Foreskin fibroblast (primary cell): ENCODE measurements at places on chromosomes 5 and 9.

GRCh38 chr5:104018299-104018698 lies 455.7 kb upstream of the NUDT12 start:
- no peak for DNase-seq

- DNase-seq: no peak
Measured at GRCh38 chr5:125276096-125276495, 529.7 kb upstream of the ZNF608 start.

GRCh38 chr9:116154334-116154975 lies 864 bp downstream of the PAPPA start:
- no peak for DNase-seq

- DNase-seq: no peak
Measured at GRCh38 chr5:61182449-61182848, 20.2 kb upstream of the SMIM15 start.

DNA sequence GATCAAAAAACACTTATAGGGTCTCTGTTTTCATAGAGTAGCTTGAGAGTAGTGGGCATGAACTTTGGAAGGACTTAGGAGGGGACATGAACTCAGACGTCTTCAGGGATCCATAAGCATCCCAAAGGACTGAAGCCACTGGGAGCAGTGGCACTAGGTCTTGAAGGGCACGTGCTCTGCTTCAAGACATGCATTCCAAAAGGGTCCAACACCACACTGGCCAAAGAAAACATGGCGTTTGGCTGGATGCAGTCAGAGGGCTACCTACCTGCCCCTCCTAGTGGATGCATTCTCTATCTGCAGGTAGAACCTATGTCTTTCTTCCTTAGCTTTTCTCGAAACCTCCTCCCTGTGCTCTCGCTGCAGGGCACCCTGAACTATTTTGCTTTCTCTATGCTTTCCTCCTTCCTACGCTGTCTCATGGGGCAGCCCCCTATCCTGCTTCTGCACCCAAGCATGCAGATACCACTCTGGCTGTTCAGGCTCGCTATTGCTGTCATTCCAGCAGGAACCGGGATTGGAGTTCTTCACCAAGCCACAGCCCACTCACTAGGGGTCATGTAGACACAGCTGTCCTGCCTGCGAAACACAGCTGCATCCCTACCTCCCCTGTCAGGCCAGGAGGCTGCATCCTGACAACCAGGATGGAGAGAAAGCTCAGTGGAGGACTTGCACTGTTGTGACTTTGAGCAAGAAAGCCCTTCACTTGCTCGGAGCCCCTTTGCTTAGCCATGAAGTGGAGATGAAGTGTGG lies 11.9 kb downstream of the FAM240B start:
- DNase-seq: no peak

GRCh38 chr9:104911032-104911607 lies 16.8 kb downstream of the ABCA1 start:
- DNase-seq: peak; percentile 71

GRCh38 chr9:95610006-95610785 lies 93.4 kb upstream of the PTCH1 start:
- no peak for DNase-seq

GRCh38 chr9:125150349-125151245 lies 7.3 kb upstream of the SCAI start:
- peak; percentile 34 for DNase-seq

- DNase-seq: no peak
Measured at GRCh38 chr9:18068900-18069299, 405.1 kb upstream of the ADAMTSL1 start.

DNA sequence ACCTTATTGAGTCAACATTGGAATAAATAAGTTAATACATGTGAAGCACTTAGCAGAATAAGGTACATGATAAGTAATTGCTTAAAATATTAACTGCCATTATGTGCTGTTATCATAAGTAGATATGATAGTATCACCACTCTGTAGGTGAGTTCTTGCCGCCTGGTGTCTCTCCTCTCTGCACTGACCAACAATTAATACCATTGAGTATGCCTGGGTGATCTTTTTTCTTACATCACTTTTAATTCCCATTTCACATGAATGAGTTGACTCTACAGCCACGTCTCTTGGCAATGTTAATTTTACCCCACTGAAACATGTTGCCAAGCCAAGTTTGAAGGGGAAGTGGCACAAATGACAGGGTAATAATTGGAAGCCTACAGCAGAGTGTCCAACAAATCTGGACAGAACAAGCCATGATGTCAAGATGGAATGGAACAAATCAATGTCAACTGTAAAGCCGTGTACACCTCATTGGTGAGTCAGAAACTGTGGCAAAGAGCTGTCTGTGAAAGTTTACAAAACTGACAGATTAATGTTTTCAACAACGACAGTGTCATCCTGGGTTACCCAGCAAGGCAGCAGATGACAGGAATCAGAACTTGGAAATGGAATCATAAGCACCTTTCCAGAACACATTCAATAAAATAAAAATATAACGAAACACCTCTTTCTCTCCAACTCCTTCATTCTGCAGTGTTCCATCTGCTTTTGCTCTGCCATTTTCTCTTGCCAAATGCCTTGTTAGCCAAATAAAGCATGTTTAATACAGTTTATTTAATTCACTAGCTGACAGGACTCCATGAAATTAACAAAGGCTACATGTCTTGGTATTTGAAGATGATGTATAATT lies 330.9 kb downstream of the CTNND2 start:
- no peak for DNase-seq

DNA sequence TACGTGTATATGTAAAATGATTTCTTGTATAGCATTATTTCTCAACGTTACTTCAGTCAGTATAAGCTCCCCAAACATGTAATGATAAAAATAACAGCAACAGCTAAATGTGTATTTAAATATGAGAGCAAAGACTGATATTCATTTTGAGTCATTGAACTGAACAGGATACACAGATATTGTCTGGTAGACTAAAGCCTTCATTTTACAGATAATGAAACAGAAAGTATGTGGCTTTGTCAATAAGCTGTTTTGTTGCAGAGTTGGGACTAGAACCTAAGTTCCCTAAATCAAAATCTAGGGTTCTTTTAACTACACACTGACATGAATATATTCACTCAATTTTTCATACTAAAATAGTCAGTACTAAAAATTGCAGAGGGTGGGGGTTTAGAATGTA lies 80.4 kb upstream of the MARCHF11 start:
- no peak for DNase-seq

DNA sequence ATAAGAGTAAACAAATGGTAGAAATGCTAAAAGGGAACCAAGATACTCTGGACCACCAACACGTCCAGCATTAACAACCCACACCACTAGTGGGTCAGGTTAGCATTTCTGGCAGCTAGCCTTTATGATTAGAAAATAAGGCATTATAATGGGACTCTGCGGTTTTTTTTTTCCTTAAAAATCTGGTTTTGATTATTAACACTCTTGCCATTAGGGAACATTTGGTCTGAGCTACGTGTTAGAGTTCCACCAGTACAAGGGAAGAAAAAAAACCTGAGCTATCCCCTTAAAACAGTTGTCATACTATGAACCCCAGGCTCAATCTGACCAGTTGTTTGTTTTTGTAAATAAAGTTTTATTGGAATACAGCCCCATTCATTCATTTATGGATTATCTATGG lies 110.4 kb downstream of the NTRK2 start:
- no peak for DNase-seq

GRCh38 chr5:109857405-109858031 lies 167.8 kb downstream of the MAN2A1 start:
- no peak for DNase-seq

DNA sequence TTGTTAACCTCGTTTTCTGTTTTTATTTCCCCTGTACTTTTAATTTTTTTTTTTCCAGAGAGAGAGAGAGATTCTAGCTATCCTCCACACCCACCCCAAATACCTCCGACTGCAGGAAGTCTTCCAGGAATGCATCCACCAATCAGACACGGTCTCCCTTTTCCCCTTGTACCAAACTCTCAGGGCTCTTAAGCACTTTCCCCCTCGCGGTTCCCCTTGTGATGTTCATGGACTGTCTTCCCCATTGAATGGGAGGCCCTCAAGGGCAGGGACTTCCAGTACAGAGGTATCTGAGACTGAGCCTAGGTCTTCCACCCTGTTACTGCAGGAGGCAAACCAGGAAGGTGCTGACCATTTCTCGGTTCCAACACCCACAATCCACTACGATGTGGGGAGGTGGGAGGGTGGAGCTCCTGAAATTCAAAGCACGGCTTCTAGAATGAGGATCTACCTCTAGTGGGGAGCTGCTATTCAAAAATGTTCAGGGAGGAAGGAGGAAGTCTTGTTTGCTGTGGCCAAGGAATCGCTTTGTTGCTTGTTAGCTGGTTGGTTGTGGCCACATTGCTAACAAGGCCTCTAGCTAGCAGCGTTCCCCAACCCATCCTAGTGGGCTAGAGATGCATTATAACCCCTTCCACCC lies 37.5 kb upstream of the PTGS1 start:
- DNase-seq: no peak

DNA sequence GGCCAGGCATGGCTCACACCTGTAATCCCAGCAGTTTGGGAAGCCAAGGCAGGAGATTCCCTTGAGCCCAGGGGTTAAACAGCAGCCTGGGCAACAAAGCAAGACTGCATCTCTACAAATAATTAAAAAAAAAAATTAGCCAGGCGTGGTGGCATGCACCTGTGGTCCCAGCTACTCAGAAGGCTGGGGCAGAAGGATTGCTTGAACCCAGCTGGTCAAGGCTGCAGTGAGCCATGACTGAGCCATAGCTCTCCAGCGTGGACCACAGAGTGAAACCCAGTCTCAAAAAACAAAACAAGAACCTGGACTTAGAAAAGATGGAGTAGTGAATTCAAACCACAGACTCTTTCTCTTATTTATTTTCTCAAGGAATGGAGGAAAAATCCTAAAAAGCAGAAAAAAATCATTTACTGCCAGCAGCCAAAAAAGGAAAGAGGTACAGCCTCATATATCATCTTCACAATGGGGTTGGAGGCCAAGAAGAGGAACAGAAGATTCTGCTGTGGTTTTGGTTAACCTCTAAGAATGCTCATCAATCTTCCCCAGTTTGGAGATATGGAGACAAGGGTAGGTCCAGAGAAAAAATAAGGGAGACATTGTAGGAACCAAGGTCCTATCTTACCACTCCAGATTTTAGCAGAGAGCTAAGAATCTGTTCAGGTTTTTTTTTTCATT lies 40.0 kb upstream of the MYO10 start:
- DNase-seq: no peak

- DNase-seq: no peak
Measured at GRCh38 chr5:16671208-16671607, 54.4 kb upstream of the RETREG1 start.

DNA sequence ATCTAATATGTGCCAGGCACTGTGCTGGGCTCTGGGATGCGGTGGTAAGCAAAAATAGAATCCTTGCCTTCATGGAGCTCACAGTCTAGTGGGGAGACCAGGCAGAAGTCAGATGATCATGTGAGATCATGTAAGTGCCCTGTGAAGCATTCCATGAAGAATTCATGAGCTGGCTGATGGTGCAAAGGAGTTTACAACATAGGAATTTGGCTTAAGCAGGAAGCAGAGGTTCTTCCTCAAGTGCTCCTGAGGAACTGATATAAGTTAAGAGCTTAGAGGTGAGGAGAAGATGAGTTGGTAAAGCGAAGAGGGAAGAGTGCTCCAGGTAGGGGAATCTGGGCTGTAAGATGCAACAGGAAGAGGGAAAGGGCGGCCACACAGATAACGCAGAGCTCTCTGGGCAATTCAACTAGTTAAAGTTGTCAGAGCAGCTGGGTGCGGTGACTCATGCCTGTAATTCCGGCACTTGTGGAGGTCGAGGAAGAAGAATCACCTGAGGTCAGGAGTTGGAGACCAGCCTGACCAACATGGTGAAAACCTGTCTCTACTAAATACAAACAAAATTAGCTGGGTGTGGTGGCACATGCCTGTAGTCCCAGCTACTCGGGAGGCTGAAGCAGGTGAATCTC lies 78.5 kb upstream of the SPATA31D4 start:
- DNase-seq: no peak

DNA sequence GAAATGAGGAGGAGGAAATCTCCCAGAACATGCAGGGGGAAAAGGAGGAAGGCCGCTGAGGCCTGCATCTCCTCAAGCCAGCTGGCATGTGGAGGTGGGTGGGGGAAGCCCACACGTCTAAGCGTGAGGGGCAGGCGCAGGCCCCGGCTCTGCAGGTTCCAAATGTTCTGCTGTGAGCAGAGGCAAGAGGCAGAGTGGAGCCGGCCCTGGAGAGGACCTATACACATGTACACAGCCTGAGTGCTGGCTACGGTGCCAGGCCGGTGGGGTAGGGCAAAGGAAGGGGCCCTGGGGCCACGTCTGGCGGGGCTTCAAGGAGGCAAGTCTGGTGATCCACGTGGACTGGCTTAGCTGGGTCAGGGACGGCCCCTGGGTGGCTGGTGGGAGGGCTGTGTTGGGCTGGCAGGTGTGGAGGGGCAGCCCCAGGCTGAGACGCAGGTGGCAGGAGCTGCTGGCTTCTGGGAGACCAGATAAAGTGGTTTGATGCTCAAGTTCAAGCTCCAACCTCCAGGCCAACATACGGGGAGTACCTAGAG lies 26.4 kb downstream of the LPCAT1 start:
- no peak for DNase-seq

- DNase-seq: no peak
Measured at GRCh38 chr5:142003266-142003800, 9.5 kb downstream of the GNPDA1 start.

DNA sequence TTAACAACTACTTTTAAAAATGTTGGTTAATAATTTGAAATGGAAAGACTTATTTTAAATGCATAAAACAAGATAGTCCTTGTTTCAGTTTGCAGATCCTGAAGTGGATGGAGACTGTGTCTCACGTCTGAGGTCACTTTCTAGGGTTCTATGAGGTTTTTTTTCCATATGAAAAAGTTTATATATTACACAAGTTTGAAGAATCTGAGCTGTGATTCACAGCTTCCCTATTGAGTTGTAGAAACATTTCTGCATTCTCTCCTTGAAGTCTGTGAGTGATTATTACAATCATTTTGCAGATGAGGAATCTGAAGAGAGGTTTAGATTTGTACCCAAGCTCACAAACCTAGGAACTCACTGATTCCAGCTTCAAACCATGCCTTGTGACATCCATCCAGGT lies 442.5 kb upstream of the KLF4 start:
- peak; percentile 73 for DNase-seq

- no peak for DNase-seq
Measured at GRCh38 chr5:77633709-77634108, 4.8 kb downstream of the OTP start.

DNA sequence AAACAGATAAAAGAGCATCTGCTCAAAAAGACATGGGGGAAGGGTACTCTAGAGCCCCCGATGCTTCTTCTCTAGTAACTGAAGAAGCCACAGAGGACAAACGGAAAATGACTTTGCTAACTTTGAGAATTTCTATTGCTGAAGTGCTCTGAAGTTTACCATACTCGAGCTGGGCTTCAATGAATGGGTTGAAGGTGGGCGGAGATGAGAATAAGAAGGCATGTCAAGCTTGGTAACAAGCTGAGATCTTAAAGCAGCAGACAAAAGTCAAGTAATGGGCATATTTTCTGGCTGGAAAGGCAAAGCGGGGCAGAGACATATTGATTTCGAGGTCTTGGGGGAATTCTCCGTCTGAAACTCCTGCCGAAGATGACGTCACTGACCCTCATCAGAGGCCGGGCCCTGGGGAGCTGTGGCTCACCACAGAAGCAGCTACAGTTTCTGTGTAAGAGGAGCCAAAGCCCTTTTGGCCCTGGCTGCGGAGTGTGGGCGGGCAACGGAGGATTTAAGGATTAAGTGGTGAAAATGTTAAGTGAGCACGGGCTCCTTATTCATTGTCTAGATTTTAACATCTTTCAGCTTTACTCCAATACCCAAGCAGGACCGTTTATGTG lies 115.8 kb upstream of the SLIT3 start:
- peak; percentile 83 for DNase-seq

GRCh38 chr5:13973724-13974123 lies 29.2 kb upstream of the DNAH5 start:
- no peak for DNase-seq
